Activated T-helper 1 cell treated with anti-CD3 and anti-CD28 coated beads, Interleukin-2, amount 50 U/mL, for 16 hours (primary cell): ENCODE measurements at places on chromosomes 3 and 15.

DNA sequence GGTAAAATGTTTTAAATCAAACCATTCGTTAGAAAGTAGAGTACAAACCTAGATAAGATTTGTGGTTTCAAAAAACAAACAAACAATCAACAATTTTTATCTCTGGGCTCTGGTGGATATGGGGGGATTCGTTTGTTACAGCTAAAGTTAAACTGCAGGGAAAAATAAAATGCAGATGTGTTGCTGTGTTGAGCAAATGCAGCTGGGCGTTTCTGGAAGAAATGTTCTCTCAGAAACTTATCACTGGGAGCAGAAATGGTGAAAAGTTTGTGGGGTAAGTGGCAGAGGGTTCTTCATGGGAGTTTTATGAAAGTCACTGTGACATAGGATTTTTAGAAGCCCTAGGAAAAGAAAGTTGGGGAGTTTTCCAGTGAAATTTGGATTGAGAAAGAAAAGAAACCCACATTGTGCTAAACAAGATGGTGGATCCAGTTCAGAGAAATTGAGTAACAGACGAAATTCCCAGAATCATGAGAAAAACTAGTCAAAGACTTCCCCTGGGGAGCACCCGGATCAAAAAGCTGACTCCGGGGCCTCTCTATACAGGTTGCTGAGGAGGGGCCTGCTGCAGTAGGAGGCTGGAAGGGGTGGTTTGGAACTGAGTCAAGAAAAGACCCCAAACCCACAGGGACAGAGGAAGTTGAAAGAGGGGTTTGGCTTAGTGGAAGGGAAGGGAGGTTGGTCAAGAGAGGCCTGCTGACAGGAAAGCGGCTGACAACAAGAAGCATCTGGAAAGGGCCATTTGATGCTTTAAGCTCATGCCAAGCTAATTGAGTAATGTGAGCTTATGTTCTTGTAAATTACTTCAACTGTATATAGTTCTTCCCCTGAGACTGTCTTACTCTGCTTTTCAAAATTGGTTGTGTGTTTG, 108.7 kb downstream of the RARB start:
- DNase-seq = no peak

DNA sequence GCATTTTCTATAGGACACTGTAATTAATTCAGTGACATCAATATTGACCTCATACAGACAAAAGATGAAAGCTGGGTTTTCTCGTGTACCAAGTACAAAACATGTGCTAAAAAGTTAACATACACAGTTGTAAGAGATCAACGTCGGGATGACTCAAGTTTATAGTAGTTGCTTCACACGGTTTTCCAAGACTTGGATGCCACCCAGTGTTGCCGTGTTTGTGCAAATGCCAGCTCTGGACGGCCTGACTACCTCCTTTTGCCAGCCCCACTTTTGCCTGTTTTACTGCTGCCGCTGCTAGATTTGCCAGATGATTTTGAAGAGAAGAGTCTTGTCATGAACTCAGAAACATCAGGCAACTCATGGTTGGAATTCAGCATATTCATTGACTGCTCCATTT, 17.6 kb downstream of the EMC7 start:
- no peak for DNase-seq

DNA sequence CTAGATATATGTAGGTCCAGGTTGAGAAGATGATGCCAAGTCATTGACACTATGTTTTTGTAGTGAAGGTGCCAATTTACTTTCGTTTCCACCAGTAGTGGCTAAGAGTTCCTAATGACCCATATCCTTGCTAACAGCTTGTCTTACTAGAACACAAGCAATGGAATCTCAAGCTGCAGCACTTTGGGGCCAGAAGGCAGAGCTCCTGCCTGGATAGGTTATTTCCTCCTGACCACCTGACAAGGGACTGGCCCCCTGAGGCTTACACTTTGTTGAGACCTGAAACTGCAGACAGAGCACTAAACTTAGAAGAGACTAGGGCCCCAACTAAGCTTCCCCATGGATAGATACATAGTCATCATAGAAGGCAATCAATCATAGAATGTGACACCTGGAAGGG, 11.7 kb downstream of the ONECUT1 start:
- DNase-seq = no peak

- no peak for DNase-seq
These were observed 65.8 kb upstream of the CFAP20DC start for GRCh38 chr3:59115364-59116232.

- no peak for DNase-seq
These were observed 71.2 kb upstream of the SOX14 start for GRCh38 chr3:137692803-137693431.

- DNase-seq = no peak
These were observed 23.3 kb upstream of the LARS2 start for GRCh38 chr3:45365060-45365459.

GRCh38 chr15:77612958-77613601, 19.6 kb downstream of the LINGO1 start:
- no peak for DNase-seq

DNA sequence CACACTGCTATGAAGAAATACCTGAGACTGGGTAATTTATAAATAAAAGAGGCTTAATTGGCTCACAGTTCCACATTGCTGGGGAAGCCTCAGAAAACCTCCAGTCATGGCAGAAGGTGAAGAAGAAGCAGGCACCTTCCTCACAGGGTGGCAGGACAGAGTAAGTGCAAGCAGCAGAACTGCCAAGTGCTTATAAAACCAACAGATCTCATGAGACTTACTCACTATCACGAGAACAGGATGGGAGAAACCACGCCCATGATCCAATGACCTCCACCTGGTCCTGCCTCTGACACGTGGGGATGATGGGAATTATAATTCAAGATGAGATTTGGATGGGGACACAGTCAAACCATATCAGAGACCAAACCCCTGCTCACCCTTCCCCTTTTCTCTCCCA, 75.0 kb downstream of the TRIM69 start:
- DNase-seq = no peak

DNA sequence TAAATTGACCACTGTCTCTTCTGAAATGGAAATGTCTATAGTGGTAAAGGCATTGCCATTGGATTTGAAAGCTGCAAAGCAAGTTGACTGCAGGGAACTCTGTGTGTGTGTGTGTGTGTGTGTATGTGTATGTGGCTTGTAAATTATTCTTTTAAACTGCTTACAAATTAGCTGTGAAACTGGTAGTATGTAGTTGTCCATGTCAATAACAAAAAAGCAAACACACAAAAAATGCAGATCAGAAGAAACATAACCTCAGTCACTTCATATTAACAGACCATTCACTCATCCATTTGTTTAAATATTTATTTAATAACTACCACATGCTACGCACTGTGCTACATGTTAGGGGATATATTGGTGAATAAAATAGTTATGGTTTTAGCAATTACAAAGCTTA, 837.7 kb downstream of the FHIT start:
- DNase-seq = no peak

DNA sequence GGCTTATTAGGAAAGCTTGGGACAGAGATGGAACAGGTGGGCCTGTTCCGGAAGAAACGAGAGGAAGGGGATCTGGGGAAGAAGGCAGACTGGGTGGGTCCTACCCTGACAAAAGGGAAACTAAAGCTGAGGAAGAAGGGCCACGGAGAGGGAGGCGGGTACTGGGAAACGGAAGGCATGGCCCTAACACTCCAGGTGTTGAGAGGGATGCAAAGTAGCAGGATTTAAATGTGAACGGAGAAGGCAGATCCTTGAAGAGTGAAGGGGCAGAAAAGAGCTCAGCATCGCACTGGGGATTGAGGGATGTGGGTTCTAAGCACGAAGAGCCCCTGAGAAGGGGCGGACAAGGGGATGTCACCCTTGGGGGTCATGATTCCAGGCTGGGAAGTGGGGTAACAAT, 735 bp downstream of the STIMATE start:
- no peak for DNase-seq

- no peak for DNase-seq
These were observed 471.0 kb upstream of the PROK2 start for GRCh38 chr3:72255791-72256559.

GRCh38 chr3:115937054-115937453, 313.7 kb downstream of the GAP43 start:
- no peak for DNase-seq

DNA sequence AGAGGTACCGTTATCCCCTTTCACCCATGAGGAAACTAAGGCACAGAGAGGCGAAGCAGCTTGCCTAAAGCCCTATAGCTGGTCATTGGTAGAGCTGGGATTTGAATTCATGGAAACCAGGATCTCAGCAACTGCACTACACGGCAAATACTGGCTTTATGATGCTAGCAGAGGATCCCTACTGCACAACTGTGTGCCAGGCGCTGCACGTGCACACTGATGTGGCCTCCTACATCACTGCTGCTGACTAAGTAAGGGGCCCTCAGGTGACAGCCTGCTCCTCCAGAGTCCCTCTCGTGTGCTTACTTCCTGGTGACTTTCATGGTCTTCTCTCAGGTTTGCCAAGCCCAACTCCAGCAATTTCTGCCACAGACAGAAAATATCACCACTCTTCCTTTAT, 3.4 kb upstream of the POLG start:
- DNase-seq = no peak

DNA sequence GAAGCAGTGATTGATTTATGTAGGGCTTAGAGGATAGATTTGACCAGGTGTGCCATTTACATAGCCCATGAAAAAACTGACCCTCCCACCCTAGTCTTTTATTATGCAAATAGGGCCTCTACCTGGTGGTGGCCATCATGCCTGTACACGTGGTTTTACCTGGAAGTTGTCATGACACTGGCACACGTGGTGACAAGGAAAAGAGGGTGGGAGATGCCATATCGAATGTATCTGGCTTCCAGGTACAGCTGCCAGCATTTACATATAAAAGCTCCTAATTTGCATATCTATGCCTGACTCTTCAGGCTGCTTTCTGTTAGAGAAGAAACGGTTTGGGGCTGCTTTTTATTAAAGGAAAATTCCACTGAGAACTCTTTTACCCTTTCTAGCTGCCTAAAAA, 35.0 kb upstream of the DNAJC13 start:
- no peak for DNase-seq

DNA sequence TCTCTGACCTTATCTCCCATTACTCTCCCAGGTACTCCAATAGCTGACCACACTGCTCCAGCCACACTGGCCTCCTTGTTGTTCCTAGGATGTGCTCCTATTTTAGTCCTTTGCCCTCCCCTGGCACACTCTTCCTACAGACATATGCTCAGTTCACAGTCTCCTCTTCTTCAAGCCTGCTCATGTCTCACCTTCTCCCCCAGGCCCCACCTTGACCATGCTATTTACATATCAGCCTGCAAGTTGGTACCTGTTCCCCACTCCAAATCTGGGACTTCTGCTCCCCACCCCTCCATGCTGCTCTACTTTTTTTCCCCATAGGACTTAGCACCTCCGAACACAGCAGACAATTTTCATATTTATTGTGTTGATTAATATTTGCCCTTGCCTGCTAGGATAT, 84.9 kb upstream of the BCL6 start:
- no peak for DNase-seq

DNA sequence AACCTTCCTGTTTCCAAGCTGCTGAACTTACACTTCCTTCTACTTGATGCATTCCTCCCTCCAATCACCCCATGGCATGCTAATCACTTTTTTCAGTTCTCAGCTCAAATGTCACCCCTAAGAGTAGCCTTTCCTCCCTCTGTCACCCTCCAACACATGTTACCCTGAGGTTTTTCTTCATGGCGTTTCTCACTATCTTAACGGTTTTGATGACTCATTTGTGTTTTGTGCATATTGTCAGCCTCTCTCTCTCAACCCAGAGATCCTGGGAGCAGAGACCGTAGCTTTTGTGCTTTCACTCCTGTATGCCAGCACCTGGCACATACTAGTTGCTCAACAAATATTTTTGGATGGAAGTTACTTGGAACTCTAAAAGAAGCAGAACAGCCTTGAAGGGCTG, 24.5 kb downstream of the LRRC3B start:
- no peak for DNase-seq

- DNase-seq = no peak
These were observed 65.1 kb upstream of the TBL1XR1 start for GRCh38 chr3:177262396-177262795.

DNA sequence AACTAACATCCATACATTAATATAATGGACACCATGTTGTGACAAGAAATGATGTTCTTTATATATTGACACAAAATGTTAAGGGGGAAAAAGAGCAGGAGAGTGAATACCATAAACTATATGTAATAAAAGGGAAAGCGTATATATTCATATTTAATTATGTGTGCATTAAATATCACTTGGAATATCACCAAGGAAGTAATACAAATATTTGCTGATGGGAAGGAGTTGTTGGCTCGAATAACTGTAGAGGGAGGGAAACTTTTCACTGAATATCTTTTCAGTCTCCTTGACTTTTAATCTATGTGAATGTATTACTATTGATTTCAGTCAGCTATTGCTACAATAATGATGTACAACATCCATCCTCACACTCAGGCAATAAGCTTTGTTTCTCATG, 167.0 kb upstream of the DPH6 start:
- no peak for DNase-seq

DNA sequence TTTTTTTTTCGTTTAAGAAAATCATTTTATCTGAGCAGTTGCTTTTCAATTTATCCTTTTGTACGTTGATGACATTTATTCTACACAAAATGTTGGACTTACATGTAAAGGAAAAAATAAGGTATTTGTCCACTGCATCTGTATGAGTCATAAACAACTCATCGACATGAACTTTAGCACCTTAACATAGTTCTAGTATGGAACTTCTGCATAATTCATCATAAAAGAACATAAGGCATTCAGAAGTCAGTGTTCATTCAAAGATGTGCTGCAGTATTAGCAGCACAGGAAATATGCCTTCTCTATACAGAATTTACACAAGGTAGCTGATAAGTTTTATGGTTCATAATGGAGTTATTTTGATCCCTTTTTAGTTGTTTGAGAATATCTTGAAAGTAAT, 801.6 kb downstream of the CADM2 start:
- no peak for DNase-seq

GRCh38 chr3:37072892-37073291, 79.6 kb downstream of the MLH1 start:
- no peak for DNase-seq

DNA sequence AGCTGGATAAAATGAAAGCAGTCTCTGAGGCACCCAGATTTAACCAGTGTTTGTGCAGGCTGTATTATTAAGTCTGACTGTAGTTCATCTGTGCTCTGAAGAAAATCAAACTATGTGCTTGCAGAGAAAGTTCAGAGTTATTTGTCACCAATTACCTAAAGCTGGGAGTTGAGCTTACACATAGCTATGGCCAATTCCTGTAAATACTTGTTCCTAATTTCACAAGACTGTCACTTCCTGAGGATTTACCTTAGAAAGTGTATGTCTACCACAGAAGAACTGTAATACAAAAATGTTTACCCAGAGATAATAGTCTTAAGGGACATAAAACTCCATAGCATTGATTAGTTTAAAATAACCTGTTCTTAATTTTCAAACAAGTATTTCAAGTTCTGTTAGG, 628.4 kb upstream of the TGFBR2 start:
- no peak for DNase-seq

GRCh38 chr3:53211706-53212702, 43.8 kb downstream of the TKT start:
- DNase-seq = no peak

- DNase-seq = no peak
These were observed 26.9 kb upstream of the EHHADH start for GRCh38 chr3:185280572-185281365.
